ENCODE measurements at places on chromosomes 7 and 10.
A peak's percentile ranks its signal among the peaks of the same experiment; 100 is the strongest.

GRCh38 chr7:156460858-156461627, 179.5 kb upstream of the RNF32 start:
- no peak for DNase-seq

GRCh38 chr10:47419421-47419820, 35.3 kb upstream of the ZNF488 start:
- no peak for DNase-seq

GRCh38 chr7:33477719-33478480, 348.5 kb downstream of the BBS9 start:
- no peak for DNase-seq

DNA sequence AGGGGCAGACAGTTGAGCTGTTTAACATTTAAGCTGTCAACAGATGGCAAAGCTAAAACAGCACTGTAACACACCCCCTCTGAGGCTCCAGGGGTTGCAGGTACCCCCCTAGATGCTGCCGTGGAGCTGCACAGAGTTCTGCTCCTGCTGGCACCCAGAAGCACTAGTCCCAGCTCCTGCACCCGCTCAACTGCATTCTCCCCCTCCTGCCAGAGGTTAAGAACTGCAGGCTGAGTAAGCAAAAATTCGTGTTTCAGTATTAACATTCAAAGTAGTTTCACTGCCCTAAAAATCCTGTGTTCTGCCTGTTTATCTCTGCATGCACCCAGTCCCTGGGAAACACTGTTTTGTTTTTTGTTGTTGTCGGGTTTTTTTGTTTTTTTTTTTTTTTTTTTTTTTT, 790.8 kb upstream of the KCND2 start:
- DNase-seq, result peak; percentile 17

GRCh38 chr10:1043532-1043995, 5.4 kb downstream of the IDI1 start:
- no peak for DNase-seq

DNA sequence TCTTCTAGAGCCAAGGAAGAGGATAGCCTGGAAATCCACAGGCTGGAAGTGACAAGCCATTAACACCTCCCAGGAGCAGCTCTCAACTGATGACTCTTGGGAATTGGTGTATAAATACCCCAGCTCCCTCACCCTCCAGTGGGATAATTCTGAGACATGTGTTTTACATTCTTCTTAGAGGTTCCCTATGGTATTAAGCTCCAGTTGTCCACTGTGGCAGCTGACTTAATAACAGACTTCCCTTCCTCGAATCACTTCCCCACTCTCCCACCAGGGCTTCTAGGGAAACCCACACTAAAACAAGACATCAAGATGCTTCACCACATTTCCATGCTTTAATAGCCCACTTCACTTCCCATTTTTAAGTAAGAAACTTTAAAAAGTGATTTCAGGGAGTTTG, 47.2 kb downstream of the FAM107B start:
- DNase-seq, result no peak

GRCh38 chr7:149825567-149826343, 12.4 kb upstream of the ZNF862 start:
- no peak for DNase-seq

GRCh38 chr7:101991860-101992259, 174.4 kb downstream of the CUX1 start:
- DNase-seq, result no peak

DNA sequence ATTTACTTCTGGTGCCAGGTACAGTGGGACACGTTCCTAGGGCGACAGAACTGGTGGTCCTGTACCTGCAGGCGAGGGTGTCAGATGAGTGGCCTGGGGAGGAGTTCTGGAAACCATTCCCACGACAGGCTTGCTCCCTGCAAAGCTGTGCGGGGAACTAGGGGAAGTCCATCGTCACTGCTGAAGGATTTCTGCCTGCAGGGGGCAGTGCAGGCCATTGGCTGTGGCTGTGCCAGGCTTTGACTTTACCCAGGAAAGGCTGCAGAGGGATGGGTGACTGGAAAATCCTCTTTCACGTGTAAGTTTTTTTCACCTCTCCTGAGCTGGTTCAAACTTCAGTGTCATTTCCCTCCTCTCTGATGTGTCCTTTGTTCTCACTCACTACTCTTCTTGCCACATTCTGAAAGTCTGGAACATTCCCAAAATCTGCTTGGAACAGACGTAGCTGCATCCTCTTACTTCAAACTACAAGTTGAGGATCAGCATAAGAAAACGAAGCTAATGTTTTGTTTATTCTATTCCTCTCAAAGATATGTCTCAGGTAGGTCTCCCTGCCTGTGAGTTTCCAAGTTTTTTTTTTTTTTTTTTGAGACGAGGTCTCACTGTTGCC, 126.5 kb downstream of the SH2D4B start:
- peak; percentile 62 for DNase-seq

DNA sequence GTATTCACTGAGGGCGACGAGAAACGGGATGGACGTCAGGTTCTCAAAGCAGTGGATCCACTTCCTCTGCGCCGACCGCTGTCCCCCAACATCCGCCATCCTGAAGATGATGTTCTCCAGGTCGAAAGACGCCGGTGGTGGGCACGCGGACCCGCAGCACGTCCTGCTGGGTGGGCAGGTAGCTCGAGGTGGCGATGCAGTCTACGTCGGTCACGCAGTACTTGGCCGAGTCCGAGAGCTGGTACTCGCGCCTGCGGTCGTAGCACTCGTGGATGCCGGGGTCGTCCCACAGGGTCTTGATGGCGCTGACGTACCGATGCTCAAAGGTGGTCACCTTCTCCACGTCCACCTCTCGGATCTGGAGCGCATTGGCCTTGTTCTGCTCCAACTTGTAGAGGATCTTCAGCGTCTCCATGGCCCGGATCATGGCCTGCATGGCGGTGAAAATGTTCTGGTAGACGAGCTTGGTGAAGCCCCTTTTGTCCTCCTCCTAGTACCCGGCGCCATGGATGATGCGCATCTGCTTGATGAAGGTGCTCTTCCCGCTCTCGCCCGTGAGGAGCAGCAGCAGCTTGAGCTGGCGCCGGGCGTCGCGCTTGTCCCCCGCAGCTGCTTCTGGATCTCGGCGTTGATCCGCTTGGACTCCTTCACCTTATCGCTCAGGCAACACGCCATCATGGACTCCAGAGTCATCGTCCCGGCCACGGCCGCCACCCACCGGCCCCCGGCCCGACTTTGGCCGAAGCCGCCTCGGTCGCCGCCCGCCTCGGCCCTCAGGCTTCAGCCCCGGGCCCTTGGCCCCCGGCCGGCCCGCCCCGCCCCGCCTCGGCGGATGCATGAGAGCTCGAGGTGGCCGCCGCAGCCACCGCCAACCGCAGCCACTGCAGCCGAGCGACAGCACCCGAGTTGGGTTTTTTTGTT, 122.9 kb upstream of the KCTD7 start:
- DNase-seq, result no peak

- DNase-seq, result peak; percentile 44
These were observed 86.2 kb upstream of the DYNC1I1 start for GRCh38 chr7:95686109-95686508.

GRCh38 chr10:103265717-103266329, 11.1 kb upstream of the INA start:
- DNase-seq, result peak; percentile 70

DNA sequence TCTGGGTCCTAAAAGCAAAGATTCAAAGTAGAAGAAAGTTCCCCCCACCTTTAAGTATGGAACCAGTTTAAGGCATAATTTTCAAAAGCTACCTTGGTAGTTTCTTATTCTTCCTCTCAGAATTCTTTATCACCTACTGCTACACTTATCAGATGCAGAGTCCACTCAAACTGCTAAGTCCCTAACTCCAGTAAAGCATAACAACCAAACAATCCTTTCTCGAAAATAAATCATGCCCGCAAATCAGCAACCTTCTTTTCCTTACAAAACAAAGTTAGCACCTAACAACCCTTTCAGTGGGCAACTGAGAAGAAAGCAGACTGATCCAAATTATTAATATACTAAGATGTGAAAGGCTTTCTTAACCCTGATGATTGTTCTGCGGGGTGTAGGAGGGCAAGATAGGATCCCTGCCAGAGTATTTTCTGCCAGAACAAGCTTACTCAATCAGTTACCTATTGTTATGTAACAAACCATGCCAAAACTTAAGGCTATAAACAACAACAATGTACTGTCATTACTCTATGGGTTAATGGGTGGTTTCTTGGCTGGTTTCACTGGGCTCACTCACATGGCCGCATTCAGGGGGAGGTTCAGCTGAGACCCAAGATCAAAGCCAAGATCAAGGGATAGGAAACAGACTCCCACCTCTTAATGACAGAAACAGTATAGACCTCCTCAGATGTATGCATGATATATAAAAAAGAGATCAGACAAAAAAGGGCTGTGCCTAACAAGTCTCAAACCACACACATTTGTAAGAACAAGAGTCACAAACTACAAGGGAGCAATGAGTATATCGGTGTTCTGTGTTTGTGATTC, 42.0 kb downstream of the CCDC6 start:
- no peak for DNase-seq

GRCh38 chr7:26500749-26501352, 209.2 kb downstream of the SNX10 start:
- peak; percentile 13 for DNase-seq

GRCh38 chr10:58743466-58744115, 230.9 kb downstream of the BICC1 start:
- peak; percentile 79 for DNase-seq

DNA sequence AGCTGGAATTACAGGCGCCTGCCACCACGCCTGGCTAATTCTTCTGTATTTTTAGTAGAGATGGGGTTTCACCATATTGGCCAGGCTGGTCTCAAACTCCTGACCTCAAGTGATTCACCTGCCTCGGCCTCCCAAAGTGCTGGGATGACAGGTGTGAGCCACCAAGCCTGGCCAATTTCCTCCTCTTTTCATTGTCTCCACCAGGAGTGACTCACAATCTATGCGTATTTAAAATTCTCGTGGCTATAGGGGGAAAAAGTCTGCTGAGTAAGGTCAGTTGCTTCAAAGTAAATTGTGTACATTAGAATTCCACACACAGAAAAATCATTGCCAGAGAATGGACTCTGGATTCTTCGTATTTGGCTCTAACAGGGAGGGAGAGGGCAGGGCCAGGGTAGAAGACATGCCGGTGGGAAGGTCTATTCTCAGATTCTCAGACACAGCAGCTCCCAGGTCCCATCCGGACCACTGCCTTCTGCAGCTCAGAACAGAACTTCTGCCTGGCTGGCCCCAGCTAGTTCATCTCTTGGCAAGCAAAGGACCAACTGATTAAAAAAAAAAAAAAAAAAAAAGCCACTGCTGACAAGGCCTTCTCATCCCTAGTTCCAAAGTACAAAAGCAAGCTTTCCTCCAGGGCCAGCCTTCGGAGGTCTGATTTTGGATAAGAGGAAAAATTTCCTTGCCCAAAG, 22.2 kb downstream of the PSPH start:
- peak; percentile 40 for DNase-seq

GRCh38 chr10:52615756-52616394, 156.7 kb downstream of the MBL2 start:
- DNase-seq, result peak; percentile 38

GRCh38 chr10:30349967-30350735, 1.1 kb upstream of the MTPAP start:
- DNase-seq, result no peak

GRCh38 chr10:6667679-6668270, 87.7 kb upstream of the PRKCQ start:
- peak; percentile 20 for DNase-seq

DNA sequence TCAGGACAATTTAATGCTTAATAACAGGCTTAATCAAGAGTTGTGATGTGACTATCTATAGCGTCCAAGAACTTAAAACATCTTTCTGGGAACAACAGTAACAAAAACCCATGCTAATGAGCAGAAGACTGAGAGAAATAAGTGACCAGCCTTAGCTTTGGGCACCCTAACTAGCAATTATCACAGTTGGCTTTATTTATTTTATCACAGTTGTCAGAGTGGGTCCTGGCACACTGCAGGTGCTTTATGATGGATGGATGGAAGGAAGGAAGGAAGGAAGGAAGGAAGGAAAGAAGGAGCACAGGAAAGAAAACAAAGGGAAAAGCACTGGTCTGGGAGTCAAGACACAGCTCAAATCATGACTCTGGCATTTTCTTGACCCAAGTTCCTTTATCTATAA, 181.1 kb downstream of the SKAP2 start:
- no peak for DNase-seq

DNA sequence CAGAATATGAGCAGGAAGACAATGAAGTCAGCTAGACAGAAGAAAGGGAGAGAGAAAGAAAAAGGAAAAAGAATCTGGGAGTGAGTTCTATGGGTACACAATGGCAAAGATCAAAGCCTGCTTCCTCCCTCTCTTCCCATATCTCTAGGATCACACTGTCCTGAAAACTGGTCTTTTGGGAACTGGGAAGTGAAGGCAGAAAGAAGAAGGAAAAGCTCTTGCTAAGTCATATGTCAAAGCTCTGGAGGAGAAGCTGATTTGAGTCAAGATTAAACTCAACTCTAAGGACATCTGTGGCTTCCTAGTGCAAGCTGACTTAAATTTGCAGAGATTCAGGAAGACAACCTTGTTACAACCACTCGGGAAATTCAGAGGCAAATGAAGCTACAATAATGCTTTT, 147.5 kb downstream of the DOCK4 start:
- no peak for DNase-seq

- no peak for DNase-seq
These were observed 14.6 kb downstream of the ADAP1 start for GRCh38 chr7:939843-940242.

- no peak for DNase-seq
These were observed 92.6 kb downstream of the MAPK8 start for GRCh38 chr10:48399056-48399541.

GRCh38 chr10:71300555-71301370, 18.3 kb upstream of the SLC29A3 start:
- DNase-seq, result no peak

GRCh38 chr7:99694201-99694911, 14.6 kb upstream of the CYP3A5 start:
- DNase-seq, result no peak

GRCh38 chr7:117661328-117661727, 181.5 kb downstream of the CFTR start:
- no peak for DNase-seq

- DNase-seq, result peak; percentile 62
These were observed 503.2 kb downstream of the NRG3 start for GRCh38 chr10:82378146-82378545.

GRCh38 chr10:125238682-125239081, 78.3 kb upstream of the CTBP2 start:
- no peak for DNase-seq

- DNase-seq, result no peak
These were observed 319.9 kb upstream of the COBL start for GRCh38 chr7:51636503-51636902.

DNA sequence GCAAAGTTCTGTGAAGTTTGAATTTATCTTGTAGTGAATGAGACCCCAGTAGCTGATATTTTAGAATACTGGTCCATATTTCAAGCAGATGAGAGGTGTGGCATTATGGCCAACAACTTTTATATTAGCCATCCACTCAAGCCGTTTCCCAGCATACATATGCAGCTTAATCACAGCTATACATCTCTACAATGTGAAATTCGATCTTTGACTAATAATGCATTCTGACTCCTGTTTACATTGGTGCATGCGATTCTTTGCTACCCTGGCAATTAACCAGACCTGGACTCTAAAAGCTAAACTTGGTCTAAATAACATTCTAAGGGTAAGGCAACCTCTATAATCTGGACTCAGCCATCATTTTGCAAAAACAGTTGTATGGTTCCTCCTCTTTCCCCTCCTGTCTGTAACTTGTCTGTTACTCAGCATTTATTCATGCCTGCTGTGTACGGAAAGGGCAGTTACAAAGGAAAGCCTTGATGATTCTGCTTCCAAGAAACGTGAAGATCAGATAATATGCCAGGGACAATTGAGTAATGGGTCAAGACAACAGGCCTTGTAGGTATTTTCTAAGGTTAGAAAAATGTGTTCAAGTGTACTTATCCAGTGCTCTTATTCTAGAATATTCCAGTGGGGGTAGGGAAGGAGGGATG, 50.6 kb downstream of the PNLIPRP2 start:
- DNase-seq, result peak; percentile 1
